Psoas muscle (tissue), 8 donors: ENCODE measurements at places on chromosomes 12 and 14.

DNA sequence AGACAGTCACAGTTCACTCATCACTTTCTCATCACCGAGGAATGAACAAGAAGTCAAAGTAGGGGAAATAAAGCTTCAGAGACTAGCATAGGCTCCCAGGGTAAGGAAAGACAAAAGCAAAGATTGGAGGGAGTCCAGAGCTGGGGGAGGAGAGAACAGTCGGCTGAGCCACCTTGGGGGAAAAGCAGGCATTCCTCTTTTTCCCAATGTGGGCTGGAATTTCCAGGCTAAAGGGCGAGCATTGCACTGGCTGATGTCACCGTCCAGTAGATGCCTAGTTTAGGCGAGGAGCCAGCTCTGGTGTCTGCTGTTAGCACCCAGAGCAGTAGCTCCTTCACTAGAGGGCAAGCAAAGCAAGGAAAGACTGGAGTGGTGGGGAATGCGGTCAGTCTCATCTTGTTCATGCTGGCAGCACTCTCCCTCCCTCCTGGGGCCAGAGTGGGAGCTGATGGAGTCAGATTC is 8.5 kb upstream of the KRT75 start:
- DNase-seq: no peak

DNA sequence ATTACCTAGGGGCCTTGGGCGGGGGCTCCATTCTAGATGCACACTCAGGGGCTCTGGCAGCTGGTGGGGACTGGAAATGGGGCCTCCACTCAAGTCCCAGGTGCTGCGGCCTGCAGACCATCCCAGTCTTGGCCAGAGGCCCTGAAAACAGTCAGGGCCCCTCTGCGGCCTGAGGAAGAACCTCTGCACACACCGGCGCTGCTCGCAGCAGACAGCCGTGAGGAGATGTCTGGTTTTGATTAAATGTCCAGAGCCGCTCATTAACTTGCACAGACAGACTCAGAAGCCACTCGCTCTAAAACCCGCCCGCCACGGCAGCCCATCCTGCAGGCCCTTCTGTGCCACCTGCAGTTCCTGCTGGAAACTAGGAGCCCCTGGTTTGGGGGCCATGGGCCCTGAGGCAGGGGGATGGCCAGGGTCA is 36.4 kb upstream of the NCOR2 start:
- no peak for DNase-seq

DNA sequence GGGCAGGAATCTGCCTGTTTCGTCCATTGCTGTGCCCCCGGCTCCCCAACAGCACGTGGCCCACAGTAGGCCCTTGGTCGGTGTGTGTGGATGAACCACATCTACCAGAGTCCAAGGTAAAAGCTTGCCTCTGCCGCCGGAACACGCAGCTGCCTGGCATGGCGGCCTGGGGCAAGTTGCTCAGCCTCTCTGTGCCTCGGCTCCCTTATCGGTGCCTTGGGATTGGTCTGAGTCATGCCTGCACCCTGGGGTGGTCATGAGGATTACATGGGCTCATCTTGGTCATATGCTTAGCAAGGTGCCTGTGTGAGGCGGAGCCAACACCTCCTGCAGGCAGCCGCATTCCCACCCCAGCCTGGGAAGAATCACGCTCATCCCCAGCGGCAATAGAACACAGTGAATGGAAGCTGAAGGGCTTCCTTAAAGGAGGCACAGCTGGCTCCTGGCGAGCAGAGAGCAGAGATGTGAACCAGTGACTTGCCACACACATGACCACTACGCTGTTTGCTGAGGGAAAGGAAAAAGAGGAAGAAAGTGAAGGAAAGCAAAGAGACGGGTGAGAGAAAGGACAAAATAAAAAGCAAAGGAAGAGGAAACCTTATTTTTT is 5.5 kb upstream of the SCARB1 start:
- no peak for DNase-seq

DNA sequence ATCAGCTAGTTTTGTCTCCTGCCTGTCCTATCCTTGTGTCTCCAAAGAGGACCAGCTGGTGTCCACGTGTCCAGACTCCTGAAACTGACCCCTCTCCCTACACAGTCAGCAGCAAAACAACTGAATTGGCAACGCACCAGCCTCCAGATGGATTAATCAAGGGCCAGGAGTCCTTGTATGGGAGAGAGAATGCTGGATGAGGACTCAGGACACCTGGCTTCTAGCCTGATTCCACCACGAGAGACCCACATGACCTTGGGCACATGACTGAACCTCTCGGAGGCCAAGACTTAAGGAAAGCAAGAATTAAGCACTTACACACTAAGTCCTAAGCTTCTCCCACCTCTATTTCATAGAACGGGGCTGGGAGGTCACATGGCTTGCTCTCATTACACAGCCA is 60.4 kb upstream of the CMKLR1 start:
- peak; percentile 80 for DNase-seq

DNA sequence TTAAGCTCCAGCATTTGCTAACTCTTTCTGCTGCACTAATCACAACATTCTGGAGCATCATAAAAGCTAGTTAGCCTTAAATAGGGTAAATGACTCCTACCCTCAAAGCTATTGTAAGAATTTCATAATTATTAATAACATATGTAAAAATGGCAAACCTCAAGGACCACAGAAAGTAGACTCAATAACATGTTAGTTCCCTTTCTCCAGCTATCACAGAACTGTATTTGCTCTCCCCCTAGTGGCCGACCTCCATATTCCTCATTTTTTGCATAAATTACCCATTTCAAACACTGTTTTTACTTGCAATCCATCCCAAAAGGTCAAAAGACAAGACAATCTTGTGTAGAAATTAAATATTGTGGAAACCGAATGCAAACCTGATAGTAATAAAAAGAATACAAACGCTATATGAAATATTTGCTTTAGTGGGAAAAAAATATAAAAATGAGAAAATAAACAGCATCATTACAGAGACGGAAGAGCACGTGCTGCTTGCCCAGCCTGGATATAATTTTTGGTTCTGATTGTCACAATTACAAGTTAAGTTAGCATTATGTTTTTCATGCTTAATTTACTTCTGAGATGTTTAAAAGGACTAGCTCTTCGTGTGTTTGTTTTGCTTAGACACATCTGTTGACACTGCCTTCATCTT is 97.9 kb downstream of the RERGL start:
- DNase-seq: no peak

- no peak for DNase-seq
These were observed 4.1 kb downstream of the GPRC5D start for GRCh38 chr12:12947902-12948301.

DNA sequence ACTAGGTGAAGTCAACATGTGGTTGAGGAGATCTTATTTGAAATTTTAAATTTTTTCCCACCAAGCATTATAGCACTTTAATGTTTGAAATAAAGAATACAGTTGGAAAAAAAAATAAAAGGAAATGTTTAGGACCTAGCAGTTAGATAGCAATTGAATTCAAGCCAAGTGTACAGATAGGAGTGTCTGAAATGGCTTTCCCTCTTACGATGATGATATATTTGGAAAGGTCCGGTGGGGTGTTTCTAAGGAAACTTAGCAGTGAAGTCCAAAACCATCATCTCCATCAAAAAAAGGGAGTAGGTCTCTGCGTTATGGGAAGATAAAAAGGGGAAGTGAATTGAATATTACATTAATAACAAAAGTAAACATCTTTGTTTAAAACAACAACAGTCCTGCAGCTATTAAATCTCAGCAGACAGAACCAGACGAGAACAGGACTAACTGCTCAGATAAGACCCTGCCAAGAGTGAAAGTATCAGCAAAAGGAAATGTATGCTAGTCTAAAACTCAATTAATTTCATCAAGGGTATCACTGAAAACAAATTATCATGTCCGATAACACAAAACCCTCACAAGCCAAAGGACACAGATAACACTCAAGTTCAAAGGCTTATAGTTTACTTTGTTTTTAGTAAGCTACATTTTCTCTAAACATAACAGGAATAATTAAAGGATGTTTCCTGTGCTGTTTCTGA is 242.0 kb downstream of the BMP4 start:
- no peak for DNase-seq

GRCh38 chr12:31362115-31362758 is 36.3 kb upstream of the SINHCAF start:
- no peak for DNase-seq

- DNase-seq: no peak
These were observed 60.4 kb upstream of the FAR2 start for GRCh38 chr12:29088611-29089219.

GRCh38 chr12:79776111-79776510 is 85.3 kb upstream of the PAWR start:
- no peak for DNase-seq

DNA sequence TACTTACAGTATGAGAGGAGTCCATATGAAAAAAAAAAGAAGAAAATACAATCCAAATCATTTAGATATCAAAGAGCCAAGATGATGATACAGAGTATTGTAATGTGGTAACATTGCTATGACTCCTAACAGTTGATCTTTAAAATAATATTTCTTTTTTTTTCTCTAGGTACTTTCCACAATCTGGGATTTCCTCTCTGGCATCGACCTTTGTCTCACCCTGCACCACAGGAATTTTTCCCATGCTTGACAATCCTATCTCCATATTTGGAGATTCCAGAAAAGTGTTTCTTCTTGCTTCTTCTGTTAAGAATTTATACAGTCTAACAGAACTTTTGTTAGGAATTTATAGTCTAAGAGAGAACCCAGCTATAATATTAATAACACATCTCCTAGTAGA is 184.4 kb downstream of the ITPR2 start:
- DNase-seq: no peak

GRCh38 chr12:130970908-130971233 is 17.2 kb downstream of the ADGRD1 start:
- DNase-seq: no peak

DNA sequence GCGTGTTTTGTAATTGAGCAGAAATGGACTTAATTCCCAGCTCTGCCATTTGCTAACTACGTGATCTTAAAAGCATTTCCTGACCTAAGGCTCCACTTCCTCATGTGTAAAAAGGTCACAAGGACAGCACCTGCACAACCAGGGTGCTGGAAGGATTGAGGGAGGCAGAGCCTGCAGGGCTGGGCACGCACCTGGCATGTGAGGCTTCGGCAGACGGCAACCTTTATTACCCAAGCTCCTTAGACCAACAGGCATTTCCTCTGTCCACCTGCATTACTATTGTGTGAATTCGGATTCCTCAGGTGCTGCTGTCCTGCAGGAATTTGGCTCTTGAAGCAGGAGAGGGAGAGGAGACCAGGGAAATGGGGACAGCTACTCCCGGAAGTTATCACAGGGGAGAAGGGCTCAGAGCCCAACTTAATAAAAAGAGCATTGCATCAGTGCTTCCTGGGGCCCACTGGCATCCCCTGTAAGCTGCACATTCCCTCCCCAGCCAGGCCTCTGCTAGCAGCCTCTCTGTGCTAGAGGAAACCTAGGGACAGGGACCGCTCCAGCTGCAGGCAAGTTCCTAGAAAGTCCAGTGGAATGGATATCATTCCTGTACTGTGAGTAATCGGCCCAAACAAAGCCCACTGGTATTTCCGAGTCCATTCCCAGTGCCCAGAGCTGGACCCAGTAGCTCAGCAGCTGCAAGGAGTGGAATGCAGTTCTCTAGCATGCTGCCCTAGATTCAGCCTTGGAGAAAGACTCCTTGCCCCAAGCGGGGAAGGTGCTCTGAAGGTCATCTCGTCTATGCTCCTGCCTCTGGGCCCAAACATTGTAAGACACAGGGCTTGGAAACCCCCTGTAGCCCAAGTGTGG is 157.1 kb upstream of the CCND2 start:
- DNase-seq: no peak

DNA sequence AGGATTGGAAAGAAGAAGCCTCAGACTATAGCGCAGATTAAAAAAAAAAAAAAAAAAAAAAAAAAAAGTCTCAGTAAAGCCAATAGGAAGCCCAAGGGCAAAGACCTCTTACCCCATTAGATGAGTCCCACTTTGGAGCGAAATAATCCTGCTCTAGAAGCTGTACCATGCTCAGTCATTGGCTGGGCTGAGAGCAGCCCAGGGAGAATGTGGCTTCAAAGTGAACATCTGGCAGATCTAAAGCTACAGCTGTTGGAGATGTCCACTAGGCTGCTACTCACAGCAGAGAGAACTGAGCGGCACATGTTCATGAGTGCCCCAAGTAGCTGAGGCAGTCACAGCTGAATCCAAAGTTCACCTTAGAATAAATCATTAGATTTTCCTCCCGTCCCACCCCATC is 560.9 kb downstream of the MED13L start:
- no peak for DNase-seq

DNA sequence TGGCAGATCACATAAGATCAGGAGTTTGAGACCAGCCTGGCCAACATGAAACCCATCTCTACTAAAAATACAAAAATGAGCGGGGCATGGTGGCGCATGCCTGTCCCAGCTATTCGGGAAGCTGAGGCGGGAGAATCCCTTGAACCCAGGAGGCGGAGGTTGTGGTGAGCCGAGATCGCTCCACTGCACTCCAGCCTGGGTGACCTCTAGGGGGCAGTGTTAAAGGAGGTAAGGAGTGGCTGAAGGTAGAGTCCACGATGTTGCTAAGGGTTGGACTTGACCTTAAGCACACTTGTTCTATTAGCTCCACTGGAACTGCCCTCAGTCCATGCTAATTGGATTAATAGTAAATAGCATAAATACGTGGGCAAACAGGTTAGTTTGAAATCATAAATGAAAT is 62.4 kb upstream of the PSMC1 start:
- DNase-seq: no peak

DNA sequence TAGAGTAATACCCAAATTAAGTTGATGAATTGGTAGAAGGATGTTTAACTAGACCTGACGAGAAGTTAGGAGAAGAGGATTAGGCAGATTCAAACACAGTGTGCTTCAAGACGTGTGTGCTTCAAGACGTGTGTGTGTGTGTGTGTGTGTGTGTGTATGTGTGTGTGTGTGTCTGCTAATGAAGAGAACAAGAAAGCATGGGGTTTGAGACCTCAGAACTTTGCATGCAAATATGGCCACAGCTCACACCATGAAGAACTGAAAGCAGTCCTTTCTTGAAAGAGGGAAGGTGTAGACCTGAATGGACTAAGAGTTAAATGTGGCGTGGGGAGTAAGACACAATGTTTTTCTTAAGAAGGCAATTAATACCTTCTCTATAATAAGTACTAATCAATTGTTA is 32.5 kb upstream of the SSPN start:
- no peak for DNase-seq

GRCh38 chr12:1488908-1489381 is 105.4 kb downstream of the FBXL14 start:
- DNase-seq: no peak

DNA sequence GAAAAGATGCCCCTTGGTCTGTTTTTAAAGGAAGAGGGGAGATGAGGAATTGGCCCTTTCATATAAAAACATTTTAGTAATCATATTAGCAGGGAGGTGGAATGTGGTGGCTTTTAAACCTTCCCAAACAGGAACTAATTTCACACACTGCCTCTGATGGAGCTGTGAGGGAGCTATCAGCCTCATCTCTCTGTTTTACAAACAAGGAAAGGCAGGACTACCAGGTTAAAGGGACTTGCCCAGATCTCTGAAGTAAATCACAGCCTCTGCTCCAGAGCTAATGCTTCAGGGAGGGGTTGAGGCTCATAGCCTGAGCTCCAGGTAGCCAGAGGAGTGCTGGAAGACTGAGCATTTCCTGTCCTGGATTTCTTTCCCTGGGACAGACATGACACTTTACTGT is 1.1 kb upstream of the BMP4 start:
- no peak for DNase-seq

DNA sequence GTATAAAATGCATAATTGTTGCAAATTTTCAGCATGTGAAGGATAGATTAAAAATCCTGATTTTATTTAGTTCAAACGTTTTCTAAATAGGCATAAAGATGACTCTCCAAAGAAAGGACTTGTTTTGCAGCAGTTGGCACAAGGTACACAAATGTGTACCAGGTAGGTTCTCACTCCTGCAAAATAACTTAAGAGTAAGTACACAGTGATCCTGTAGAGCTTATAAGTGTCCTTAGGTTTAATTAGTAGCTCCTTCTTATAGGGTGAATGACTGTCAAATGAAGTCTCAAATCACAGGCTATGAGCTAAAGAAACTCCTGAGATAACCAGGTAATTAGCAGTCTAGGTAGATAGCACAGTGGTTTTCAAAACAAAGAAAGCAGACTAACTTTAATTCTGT is 330.6 kb upstream of the MDGA2 start:
- no peak for DNase-seq
